ENCODE measurements at places on chromosomes 11 and 22.
A peak's percentile ranks its signal among the peaks of the same experiment; 100 is the strongest.

DNA sequence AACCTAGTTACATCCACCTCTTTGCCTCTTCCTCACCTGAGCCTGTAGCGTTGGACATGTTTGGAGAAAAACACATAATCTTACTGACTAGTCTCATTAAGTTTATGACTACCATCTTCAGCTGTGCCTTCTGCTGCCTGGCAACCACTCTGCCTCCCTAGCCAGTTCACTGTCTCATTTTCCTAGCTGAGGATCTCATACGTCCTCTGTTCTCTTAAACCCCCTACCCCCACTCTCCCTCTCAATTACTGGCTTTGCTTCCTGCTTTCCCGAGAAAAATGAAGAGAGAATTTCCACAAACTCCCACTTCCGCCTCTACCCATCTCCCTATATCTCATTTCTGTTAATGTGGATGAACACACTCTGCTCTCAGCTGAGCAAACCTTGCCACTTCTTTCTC lies 239.3 kb upstream of the POU2AF2 start:
- no peak for DNase-seq

GRCh38 chr11:100574894-100575769 lies 112.0 kb upstream of the ARHGAP42 start:
- no peak for DNase-seq

- DNase-seq: no peak
Measured at GRCh38 chr11:10377183-10377582, 72.3 kb downstream of the ADM start.

DNA sequence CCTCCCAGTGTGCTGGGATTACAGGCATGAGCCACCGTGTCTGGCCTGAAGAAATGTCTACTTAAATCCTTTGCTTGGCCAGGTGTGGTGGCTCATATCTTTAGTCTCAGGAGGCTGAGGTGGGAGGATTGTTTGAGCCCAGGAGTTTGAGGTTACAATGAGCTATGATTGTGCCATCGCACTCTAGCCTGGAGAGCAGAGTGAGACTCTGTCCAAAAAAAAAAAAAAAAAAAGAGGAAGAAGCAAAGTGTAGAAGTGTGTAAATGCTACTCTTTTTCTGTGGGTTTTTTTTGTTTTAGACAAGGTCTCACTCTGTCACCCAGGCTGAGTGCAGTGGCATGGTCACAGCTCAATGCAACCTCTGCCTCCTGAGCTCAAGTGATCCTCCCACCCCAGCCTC lies 6.4 kb upstream of the ATG16L2 start:
- no peak for DNase-seq

DNA sequence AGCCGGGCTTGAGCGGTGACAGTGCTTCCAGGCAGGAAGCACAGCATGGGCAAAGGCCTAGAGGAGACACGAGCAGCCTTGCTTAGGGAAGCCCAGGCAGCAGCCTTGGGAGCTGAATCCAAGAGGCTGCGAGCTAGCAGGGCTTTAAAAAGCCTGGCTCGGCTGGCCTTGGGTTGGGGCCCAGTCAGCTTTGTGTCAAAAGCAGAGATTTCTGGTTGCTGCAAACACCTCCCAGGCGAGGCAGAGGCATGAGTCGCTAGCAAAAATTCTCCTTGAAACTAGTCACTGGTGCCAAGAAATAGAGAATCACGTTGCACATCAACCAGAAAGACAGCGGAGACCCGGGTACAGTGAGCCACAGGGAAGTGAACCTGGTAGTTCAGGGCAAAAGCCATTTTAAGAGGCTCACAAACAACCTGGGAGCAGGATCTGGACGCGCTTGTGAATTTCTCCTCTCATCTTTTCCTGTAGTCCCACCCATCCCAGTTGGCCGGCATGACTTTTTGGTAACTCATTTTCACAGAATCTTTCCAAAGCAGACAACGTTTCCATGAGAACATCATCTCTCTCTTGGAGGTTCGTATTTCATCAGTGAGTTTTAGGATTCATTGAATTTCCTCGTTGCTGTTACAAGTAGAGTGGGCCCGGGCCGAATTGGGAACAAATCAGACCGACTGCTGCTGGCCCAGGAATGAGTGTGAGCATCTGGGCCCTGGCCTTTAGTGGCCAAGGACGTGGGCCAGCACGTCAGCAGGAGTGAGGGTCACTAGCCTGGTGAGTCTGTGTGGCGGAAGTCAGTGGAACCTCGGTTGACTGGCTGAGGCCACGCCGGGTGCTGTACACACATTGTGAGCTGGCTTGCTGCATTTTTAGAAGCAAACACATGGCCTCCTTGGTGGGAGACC lies 16.4 kb upstream of the FGF4 start:
- no peak for DNase-seq

GRCh38 chr22:40190501-40190900 lies 12.8 kb downstream of the TNRC6B start:
- DNase-seq: no peak

DNA sequence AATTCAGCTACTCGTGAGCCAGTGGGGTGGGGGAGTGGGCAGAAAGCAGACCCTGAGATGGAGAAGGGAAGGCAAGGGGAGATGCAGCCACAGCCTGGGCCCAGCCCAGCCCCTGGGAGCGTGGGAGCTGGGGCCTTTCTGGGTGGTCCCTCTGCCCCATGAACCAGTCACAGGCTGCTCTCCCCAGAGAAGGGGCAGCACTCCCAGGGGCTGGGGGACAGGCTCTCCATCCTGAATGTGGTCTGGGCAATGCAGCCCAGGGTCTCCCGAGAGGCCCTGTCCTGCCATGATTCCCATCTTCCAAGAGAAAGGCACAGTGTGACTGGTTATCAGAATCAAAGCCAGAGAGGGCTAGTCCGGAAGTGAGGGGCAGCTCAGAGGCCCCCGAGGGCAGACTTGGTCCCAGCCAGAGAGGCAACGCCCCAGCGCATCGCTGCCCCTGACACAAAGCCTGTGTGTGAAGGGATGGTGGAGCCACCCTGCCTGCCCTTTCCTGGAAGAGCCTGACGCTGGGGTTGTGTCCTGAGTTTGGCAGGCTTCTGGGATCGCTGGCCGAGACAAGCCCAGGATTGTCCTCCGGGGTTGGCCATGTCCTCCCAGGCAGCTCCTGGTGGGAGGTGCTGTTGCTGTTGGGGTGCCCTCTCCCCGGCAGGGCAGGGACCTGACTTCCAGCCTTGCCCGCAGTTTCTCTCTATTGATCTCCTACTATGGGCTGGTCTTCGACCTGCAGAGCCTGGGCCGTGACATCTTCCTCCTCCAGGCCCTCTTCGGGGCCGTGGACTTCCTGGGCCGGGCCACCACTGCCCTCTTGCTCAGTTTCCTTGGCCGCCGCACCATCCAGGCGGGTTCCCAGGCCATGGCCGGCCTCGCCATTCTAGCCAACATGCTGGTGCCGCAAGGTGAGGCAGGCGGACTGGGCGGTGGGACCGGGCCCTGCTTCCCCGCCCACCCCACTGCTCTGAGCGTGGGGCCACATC lies 23.8 kb upstream of the SLC22A12 start:
- no peak for DNase-seq

- no peak for DNase-seq
Measured at GRCh38 chr11:67614730-67615714, 8.3 kb downstream of the NDUFV1 start.

GRCh38 chr11:115920841-115921480 lies 416.7 kb upstream of the CADM1 start:
- DNase-seq: no peak

DNA sequence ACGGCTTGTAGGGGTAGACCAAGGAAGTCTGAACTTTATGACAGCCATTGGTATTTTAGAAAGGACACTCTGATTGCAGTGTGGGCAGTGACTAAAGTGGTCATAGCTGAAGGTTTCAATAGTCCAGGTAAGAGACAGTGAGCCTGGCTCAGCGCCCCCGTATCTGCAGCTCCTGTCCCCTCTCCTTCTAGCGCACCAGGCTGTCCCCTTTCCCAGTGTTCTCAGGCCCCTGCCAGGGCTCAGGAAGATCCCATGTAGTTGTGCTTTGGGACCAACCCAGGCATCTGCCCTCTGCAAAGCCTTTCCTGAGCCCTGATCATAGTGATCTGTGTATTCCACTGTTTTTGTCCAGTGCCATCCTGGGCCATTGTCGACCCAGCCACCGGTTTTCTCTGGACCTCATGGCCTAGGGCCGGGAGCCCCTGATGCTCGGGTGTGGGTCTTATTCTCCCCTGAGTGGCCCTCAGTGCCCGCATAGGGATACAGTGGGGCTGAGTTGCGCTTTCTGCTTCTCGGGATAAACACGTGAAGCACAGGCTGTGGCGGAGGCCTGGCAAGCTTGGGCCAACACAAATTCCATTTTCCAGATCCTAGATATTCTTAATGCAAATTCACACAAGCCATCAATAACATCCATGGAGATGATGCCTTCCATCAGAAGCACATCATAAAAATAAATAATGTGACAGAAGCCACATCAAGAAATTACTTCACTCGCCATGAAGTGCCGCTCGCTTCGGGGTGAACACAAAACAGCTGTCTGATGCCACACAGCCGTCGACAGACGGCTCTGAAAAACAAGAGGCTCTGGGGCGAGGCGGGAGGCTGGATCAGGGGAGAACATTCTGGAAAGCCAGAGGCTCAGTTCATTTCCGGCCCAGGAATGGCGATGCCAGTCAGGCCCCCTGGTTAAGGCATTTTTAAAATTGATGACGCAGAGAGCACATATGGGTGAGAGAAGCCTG lies 805.0 kb downstream of the TBC1D22A start:
- no peak for DNase-seq

DNA sequence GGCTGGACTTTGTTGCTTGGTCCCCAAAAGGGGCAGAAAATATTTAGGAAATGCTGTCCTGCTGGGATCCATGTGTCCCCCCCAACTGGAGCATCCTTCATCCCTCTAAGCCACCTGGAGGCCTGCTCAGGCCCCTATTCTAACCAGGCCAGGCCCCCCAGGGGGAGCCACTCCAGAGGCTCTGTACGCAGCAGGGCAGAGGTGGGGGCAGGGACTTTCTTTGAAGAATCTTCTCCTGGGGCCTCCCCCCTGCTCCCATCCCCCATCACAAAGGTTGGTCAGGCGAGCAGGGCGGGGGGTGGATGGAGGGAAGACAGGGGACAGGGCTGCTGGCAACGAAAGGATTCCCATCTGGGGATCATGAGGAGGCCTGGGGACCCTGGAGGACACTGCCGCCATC lies 170.8 kb downstream of the MN1 start:
- DNase-seq: peak; percentile 33

DNA sequence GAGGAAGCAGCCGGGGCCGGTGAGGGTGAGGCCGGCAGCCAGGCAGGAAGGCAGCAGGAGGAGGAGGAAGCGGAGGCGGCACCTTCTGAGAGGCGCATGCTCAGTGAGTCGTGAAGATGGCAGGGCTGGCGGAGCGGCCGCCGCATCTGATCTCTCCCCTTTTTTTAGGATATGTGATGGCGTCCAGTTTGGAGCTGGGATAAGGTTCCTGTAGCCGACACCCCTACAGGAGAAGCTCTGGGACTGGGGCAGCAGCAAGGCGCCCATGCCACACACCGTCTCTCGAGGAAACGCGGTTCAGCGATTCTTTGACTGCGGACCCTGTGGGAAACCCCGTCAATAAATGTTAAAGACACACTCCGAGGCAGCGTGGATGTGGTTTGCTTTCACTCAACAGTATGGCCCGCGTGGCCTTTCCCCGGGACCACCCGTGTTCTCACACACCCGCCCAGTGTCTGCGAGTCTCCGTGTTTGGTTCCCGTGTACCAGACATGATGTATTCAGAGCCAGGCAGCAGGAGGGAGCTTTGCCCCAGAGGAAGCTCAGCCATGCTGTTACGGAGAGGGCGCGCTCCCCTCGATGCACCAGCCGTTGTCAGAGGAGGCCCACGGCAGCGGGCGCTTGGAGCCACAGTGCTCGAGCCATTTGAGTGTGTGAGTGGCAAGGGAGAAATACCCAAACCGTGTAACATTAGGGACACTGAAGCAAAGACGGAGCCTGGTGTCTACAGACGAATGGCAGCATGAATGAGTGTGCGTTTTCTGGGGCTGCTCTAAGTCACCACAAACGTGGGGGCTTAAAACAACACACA lies 27.7 kb upstream of the PARVB start:
- DNase-seq: no peak

- DNase-seq: no peak
Measured at GRCh38 chr11:72732329-72732728, 19.9 kb downstream of the ARAP1 start.

DNA sequence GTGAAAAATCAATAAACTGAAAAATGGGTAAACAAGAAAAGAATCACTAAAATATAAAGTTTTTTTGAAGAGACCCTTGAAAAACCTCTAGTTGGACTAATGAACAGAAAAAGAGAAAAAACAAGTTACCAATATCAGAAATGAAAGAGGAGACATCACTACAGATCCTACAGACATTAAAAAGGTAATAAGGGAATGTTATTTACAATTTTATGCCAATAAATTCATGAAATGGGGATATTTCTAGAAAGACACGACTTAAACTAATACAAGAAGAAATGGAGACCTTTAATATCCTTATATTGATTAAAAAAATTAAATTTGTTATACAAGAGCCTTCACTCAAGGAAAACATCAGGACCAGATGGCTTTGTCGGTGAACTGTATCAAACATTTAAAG lies 109.4 kb downstream of the TBC1D22A start:
- DNase-seq: no peak

GRCh38 chr22:30313527-30314363 lies 13.0 kb downstream of the TBC1D10A start:
- no peak for DNase-seq

DNA sequence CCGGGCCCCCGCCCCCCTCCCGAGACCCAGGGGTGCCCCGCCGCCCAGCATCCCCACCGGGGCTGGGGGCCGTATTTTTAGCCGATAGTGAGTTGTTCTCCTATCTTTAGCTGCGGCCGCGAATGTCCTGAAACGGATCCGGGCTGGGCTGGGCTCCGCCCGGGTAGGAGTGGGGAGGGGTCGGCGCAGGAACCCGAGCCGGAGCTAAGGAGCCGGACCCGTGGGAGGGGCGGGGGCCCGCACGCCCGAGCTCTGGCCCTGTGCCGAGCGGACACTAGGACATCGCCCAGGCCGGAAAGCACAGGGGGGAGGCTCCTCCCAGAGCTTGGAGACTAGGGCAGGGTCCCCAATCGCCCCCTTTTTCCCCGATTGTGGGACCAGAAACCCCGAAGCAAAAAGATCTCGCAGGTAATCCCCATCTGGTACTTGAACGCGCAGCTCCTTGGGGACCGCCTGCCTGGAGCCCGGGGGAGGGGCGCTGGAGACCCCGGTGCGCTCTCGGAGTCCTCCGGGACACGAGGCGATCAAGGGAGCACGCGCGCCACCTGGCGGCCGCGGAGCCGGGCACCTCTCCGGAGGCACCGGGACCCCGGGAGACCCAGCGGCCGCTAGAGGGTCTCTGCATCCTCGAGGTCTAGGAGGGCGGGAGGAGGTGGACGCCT lies 669 bp downstream of the CDC42EP2 start:
- DNase-seq: peak; percentile 85
